ENCODE measurements at places on chromosomes 6 and 20.

DNA sequence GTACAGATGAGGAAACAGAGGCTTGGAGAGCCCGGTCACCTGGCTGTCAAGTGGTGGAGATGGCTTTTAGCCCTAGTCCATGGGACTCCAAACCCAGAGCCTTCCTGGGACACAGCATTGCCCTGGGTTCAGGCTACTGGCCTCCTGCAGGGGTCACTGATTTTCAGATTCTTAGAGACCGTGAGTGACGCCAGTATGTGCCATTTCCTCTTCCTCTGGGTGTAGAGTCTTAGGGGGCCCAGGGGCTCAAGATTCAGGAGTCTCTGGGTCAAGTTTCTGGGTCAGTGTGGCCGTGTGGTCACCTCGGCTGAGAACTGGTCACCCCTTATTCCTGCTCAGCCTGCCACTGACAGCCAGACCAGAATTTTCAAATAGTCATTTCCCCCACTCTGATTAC lies 574 bp downstream of the ARHGAP40 start:
- DNase-seq = no peak

GRCh38 chr20:18252597-18253451 lies 35.5 kb upstream of the ZNF133 start:
- DNase-seq = no peak

DNA sequence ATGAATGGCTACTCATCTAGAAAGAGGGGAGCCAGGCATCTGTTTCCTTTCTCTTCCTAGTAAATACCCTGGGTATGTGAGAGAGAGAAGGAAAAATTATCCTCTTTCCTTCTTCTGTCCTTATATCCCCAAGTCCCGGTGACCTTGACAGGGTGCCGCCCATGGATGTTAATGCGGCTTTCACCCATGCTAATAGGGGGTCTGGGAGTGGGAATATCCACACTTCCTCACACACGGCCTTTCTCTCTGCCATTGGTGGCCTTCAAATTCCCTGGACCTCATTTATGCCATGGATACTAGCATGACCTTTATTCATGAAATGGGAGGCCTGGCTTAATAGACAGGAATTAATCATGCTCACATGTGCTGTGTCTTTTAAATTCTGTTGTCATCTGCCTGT lies 159.0 kb upstream of the NOX3 start:
- DNase-seq = no peak

DNA sequence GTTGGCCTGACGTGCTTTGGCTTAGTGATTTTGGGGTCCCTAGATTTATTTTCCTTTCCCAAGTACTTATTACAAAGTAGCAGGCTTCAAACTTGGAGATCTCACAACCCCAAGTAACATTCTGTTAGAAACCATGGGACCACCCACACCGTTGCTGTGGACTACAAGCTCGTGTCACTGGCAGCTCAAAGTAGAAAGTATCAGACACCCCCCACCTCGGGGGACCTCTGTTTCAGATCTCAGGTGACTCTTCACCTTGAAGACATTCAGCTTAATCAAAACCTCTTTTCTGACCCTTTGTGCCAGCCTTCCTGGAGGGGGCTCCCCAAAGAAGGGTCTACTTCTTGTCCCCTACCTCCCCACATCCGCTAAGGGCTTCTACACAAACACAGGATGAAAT lies 15.7 kb upstream of the MYT1 start:
- DNase-seq = no peak

DNA sequence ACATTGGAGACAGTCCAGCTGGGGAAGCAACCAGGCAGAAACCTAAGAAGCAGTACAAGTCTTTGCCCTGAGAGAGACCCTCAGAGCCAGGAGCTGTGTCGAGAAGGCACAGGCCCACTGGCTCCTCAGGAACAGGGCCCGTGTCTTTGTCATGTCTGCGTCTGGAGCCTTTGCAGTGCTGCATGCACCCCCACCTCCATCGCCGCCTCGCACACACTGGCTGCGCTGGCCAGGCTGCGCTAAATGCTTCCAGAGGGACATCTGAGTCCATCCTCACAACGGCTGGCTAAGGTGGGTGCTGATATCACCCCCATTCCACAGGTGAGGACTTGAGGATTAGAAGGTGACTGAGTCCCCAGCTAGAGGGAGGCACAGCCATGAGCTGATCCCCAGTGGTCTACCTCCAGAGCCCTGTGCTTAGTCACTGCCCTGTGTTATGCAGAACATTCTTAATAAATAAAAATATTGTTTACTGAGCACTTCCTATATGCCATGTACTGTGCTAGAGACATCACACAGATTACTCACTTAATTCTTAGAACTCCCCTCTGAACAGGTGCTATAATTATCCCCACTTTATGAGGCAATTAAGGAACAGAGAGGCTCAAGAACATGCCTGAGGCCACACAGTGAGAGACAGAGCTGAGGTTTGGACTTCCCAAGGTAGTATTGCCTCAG lies 27.6 kb downstream of the GABRR2 start:
- DNase-seq = no peak

- DNase-seq = no peak
Measured at GRCh38 chr20:53247468-53248103, 275.4 kb downstream of the TSHZ2 start.

GRCh38 chr6:28081486-28081751 lies 1.1 kb downstream of the ZNF165 start:
- peak; percentile 25 for DNase-seq

- no peak for DNase-seq
Measured at GRCh38 chr6:163412801-163413344, 1.6 kb upstream of the QKI start.

- DNase-seq = no peak
Measured at GRCh38 chr6:106379951-106380350, 19.4 kb downstream of the CRYBG1 start.

- DNase-seq = no peak
Measured at GRCh38 chr6:3371222-3371949, 85.5 kb downstream of the SLC22A23 start.
